ENCODE measurements at places on chromosomes 6 and 20.
A peak's percentile ranks its signal among the peaks of the same experiment; 100 is the strongest.

DNA sequence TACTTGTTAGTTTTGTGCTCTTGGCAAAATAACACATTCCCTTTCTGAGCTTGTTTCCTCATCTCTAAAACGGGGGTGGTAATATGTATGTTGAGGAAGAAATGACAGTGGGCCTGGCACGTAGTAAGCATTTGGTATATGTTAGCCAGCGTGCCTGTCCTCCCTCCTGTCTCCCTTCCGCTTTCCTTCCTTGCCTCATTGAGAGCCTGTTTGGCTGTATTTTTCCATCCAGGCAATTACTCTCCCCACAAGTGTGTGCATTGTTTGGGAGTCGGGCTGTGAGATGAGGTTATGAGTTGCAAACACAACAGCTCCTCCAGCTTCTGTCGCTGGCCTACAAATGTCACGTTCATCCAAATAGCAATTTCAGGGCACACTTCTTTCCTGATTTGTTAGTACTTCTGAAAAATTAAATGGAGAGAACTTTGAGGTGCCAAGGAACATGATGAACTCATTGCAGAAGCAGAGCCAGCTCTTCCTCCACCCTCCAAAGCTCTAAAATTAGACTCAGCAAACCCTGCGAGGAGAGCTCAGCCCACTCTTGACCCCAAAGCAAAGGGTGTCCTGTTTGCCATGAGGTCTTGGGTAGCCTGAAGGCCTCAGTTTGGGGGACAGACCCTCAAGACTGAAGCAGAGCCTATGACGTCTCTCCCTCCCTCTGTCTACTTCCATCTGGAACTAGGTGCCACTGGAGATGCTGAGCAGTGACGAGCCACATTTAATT lies 50.7 kb upstream of the TOX2 start:
- DNase-seq = no peak

DNA sequence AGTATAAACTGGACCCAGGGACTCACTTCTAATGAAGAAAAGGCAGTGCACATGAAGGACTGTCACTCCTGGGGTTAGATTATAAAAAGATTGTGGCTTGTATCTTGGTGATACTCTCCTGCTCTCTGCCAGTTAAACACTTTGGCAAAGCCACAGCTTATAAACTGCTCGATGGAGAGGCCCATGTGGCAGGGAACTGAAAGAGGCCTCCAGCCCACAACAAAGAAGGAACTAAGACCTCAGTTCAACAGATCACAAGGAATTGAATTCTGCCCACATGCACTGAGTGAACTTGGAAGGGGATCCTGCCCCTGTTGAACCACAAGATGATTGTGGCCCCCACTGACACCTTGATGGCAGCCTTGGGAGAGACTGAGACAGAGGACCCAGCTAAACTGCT lies 363.8 kb downstream of the CBLN4 start:
- no peak for DNase-seq

DNA sequence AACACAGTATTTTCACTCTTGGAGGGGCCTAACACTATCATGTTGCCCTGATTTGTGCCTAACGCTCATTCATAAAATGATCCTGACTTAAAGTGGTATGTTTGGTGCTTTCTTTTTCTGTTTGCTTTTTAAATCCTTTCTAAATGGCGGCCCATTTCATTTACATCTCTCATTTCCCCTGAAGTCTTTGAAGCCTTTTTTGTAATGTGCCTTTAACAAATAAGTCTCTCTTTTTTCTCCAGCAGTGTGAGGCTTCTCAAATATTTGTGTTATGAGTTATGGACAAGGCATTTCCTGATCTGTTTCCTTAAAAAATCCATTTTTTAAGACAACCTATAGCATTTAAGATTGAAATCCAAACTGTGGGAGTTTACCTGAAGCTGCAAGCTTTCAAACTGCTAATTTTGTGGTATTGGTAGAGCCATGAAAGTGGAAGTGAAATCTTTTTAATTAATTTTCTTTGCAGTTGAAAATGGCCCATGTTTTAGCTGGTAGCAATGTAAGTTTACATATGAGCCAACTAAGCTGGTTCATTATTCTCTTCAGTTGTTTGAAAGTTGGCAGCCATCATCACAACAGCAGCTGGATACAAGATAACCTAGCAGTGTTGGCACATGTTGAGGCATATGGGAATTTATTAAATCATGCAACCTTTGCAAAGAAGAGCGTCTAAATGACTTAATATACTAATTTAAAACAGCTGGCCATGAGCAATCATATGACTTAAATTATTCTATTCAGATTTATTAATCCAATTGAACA lies 469.7 kb downstream of the CDKAL1 start:
- DNase-seq = no peak

DNA sequence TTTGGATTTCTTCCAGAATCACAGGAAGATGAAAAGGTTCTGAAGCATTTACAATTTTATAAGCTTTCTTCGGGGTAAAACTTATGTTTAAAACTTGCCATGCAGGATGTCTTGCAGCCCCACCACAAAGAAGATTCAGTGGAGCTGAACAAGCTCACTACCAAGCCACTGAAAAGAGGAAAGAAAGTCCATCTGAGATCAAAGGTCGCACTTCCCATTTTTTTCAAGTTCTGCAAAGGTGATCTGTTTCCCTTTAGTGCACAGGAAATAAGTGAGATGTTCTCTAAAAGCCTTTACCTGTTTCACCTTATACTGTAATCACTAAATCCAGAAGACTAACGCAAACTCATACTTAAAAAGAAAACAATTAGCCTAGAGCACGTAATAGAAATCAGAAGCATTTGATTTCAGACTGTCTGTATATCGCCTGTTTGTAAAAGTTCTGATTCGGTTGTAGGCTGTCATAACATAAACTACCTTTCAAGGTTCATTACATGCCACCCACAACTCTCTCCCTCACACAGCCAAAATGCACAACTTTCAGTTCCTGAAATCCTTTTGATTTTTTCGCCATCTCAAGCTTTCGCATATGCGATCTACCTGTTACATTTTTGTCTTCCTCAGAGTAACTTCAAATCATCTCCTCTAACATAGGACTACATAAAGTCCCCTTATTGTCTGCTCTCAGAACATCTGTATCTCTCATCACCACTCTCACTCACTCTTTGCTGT lies 1.8 kb downstream of the ECHDC1 start:
- no peak for DNase-seq

- DNase-seq = no peak
Measured at GRCh38 chr6:83371423-83371822, 59.4 kb downstream of the ME1 start.

- DNase-seq = no peak
Measured at GRCh38 chr20:60000271-60001042, 42.2 kb downstream of the CDH26 start.

DNA sequence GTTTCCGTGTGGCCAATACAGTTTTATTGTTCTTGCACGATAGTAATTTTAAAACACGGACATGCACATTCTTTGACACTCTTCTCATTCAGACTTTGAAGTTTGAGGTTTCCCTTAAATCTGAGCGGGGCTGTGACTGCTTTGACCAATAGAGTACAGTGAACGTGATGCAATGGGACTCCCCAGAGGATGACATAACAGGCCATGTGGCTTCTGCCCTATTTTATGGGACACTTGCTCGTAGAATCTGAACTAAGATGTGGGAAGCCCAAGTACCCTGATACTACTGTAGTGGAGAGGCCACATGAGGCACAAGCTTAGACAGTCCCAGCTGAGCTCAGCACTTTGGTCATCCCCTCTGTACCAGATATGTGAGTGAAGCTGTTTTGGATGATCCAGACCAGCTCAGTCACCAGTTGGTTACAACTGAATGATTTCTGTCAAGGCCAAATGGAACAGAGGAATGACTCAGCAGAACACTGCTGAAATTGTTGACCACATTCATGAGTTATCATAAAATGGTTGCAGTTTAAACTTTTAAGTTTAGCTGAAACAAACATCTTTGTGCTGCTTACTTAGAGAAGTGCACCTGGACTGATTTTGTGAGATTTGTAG lies 279.4 kb downstream of the RFPL4B start:
- no peak for DNase-seq

DNA sequence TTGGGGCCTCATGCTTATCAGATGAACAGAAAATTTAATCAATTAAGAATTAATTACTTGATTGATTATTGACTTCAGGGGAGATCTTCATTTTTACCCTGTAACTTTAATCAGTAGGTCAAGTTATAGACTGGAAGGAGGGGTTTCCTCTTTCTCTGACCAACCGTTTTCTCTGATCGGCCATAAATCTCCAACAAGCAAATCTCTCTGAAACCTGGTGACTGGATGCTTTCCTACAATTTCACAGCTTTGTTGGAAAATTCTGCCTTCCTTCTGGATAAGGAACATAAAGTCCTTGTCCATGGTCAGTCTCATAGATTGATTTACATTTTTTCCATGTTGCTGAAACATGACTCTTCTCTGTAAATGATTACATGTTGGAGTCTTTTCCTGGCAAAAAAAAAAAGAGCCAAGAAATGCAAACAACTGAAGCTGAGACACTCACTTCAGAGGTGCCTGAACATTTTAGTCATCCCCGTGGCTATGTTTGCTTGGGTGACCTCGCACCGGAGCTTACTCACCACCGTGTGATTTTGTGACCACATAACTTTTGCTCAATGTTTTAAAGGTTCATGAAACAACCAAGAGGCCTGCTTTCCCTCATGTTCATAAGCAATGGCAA lies 31.0 kb downstream of the IRF4 start:
- DNase-seq = peak; percentile 97

GRCh38 chr6:21914121-21914973 lies 320.8 kb downstream of the SOX4 start:
- DNase-seq = no peak

DNA sequence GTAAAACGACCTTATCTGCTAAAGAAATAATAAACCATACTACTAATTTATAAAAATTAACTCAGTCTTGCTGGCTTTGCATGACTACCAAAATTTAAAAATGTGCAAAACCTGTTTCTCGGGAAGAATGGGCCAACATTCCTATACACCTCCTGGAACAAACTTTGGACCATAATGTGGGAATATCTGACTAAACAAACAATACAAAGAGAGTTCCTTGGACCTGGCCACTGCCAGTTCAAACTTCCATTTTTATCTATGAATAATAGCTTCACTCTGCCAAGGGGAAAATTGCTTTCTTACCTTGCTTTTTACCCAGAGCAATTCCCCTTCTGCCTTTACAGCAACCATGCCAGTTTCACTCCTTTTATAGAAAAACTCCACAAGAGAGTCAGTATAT lies 38.7 kb upstream of the POU5F1 start:
- DNase-seq = no peak

- DNase-seq = no peak
Measured at GRCh38 chr6:137699031-137699683, 167.9 kb upstream of the TNFAIP3 start.

- no peak for DNase-seq
Measured at GRCh38 chr20:32965581-32966373, 38.5 kb downstream of the SUN5 start.

DNA sequence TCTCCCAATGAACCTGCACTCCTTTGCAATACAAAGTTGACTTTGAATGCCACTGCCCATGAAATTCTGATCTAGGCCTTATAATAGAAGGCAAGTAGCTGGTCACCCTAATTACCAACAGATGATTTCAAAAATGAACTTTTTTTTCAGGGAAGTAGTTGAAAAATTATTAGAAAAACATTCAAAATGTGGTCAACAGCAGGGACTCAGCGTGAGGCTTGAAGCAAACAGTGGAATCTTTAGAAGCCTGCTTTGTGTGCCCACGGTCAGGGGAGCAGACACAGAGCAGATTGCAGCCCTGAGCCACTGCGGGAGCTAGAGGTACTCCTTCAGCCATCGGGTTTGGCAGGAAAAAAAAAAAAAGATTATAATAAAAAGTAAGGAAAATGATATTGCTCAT lies 87.1 kb upstream of the HEY2 start:
- DNase-seq = no peak

GRCh38 chr20:47482705-47483104 lies 19.0 kb upstream of the NCOA3 start:
- DNase-seq = no peak

GRCh38 chr6:63610944-63611343 lies 24.7 kb upstream of the PHF3 start:
- DNase-seq = no peak

GRCh38 chr6:27279513-27280063 lies 32.1 kb downstream of the PRSS16 start:
- no peak for DNase-seq

DNA sequence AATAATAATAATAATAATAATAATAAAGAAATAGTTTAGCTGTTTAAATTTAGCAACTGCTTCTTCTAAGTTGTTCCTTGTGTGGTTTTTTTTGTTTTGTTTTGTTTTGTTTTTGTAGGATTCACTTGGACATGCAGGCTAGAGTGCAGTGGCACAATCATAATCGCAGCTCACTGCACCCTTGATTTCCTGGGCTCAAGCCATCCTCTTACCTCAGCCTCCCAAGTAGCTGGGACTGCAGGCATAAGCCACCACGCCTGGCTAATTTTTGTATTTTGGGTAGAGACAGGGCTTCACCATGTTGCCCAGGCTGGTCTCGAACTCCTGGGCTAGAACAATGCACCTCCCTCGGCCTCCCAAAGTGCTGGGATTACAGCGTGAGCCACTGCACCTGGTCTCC lies 15.3 kb upstream of the EYA2 start:
- no peak for DNase-seq

DNA sequence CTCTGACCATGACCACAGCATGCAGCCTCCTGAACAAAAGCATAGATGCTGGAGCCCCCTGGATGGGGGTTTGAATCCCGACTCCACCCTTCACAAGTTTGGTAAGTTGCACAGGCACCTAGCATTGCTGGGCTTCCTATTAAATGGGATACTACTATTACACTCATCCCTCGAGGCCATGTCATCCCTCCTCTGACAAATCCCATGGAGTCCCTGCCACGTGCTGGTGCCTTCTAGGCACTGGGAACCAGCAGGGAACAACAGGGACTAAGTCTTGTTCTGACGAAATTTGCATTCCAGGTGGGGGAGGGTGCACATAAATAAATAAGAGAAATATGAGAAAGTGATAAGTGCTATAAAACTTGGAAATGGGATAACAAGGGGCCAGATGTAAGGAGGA lies 15.3 kb upstream of the SIRPA start:
- DNase-seq = no peak

DNA sequence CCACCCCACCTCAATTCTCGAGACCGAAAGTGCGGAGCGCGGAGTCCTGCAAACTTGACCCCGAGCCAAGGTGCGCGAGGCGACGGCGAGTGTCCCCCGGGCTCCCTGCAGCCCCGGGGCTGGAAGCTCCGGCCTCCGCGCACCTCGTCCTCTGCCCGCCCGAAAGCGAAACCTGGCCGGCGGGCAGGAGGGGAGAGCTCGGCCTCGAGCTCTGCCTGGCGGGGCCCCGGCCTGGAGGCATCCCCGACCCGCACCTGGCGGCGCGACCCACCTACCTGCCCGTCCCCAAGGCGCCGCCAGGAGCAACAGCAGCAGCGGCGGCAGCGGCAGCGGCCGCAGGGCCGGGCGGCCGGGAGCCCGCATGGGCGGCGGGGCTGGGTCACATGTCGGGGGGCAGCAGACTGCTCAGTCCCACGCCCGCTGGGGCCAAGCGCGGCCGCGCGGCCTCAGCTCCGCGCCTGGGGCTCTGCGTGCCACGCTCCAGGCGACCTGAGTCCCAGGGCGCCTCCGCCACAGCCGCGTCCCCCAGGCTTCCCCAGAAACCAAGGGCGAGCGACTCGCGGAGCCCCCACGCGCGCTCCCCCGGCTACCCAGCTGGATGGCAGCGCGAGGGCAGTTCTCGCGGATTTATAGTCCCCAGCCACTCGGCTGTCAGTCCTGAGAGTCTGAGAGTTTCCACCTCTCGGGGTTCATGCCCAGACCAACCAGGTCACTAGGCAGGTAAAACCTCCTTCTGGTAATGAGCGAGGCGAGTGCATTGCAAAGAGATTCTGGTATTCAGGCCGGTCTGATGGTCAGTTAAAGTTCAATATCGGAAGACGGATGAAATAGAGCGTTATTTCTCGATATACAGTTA lies at the start of gene IL20RA:
TSS of gene IL20RA (minus strand) at position 600 of the 856 bp plus-strand sequence. CDS start at position 363, 237 bp downstream.
- peak; percentile 21 for DNase-seq

GRCh38 chr6:135322427-135323201 lies 141.5 kb downstream of the MYB start:
- no peak for DNase-seq

All from 8988T (cell line).